Fibroblast of upper back skin (primary cell): ENCODE measurements at places on chromosomes 2 and 18.
A peak's percentile ranks its signal among the peaks of the same experiment; 100 is the strongest.

- peak; percentile 53 for DNase-seq
Observed at GRCh38 chr2:220847006-220847405, 725.1 kb downstream of the EPHA4 start.

GRCh38 chr2:138948070-138948539 lies 167.9 kb upstream of the NXPH2 start:
- peak; percentile 99 for DNase-seq

GRCh38 chr18:76687304-76687962 lies 134.9 kb upstream of the ZNF236 start:
- DNase-seq, result peak; percentile 22

GRCh38 chr2:108974674-108975073 lies 14.3 kb downstream of the EDAR start:
- no peak for DNase-seq

- DNase-seq, result peak; percentile 79
Observed at GRCh38 chr18:519019-519879, 18.7 kb upstream of the COLEC12 start.

- DNase-seq, result peak; percentile 89
Observed at GRCh38 chr2:235171550-235172031, 219.8 kb downstream of the SH3BP4 start.

- DNase-seq, result no peak
Observed at GRCh38 chr2:106124106-106124756, 69.9 kb downstream of the UXS1 start.

- no peak for DNase-seq
Observed at GRCh38 chr2:2269426-2269825, 61.6 kb downstream of the MYT1L start.

GRCh38 chr2:239130041-239130440 lies 270.8 kb downstream of the HDAC4 start:
- no peak for DNase-seq

GRCh38 chr2:72603481-72603880 lies 222.4 kb downstream of the EXOC6B start:
- DNase-seq, result peak; percentile 29
